ENCODE measurements at places on chromosomes 7 and 10. TPM values are rescaled to one million over a fixed set of nuclear protein-coding genes. Genes with fewer than 3 reads are reported as not detected.

DNA sequence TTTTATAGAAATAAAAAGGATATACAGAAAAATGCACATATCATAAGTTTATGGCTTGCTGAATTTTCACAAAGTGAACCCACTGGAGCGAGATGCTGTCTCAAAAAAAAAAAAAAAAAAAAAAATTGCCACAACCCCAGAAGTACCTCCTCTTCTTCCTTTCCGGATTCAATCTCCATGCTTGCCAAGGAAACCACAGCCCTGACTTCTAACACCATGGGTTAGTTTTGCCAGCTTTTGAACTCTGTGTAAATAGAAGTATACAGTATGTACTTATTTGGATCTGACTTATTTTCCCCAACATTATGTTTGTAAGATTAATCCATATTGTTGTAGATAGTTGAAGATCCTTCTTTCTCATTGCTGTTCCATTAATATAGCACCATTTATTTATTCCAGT lies 40.0 kb downstream of the FANK1 start:
- H3K36me3 ChIP-seq, result no peaks in the 10 kb centered on the region
- no peaks in the 10 kb centered on the region for H3K27me3 ChIP-seq
- H3K4me3 ChIP-seq, result no peak overlapping the region
- no peak for DNase-seq
- H3K27ac ChIP-seq, result no peak overlapping the region

DNA sequence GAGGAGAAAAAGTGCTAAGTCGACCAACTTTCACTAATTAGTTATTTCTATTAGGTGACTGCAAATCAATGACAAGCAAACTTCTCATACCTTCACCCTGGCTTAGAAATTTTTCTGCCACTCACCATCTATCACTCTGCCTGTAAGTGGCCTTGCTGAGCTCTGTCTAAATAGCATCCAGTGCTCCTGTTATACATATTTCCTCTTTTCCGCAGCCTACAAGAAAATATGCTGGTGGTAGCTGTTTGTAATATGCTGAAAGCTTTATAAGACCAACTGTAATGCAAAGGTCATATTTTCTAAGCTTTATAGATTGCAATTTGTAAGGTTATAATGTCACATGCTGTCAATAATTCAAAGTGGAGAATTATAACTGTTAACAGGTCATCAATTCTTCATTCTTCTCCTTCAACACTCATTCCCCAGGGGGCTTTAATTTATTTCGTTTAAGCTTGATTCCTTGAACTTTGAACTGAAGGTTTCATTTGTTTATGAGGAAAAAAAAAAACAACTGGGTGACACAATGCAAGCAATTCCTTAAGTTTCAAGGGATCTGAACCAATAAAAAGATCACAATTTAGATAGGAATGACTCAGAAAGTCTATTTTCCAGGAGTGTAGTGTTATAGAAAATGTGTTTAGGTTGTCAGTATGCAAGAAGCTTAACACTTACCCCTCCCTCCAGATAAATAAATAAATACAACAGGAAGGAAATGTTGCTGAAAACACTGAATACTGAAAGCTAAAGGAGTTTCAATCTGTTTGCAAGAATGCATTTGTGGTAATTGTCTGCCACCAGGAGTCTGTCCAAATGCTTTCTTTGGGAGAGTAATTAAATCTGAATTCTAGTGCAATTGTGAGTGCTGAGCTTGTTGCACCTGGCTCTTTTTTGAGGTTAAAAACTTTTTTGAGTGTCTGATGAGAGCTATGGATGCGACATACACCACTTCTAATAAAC lies 183.7 kb downstream of the SORCS1 start:
- no peaks in the 10 kb centered on the region for H3K4me1 ChIP-seq
- no peak overlapping the region for H3K4me3 ChIP-seq
- H3K27me3 ChIP-seq, result no peaks in the 10 kb centered on the region
- no peak for DNase-seq

DNA sequence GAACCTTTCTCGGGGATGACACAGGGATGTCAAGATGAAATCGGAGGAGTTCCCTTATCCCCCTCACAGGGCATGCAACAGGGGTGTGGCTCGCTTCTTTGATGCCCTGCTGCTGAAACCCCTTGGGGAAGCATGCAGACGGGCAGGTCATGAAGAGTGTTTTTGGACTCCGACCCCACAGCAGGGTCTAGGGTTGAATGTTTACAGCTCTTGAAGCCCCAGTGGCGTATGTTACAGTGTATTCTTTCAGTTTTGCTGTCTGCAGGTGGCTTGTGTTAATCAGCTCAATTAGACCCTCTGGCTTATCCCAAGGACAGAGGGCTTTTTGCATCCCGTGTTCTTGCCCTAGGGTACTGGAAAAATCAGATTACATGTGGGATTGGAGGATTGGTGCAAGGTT lies 446.5 kb downstream of the LRMDA start:
- no peaks in the 10 kb centered on the region for H3K4me1 ChIP-seq
- no peaks in the 10 kb centered on the region for H3K36me3 ChIP-seq
- H3K27ac ChIP-seq, result no peak overlapping the region
- H3K4me3 ChIP-seq, result no peak overlapping the region

- DNase-seq, result no peak
- H3K27me3 ChIP-seq, result no peaks in the 10 kb centered on the region
- H3K4me1 ChIP-seq, result peaks cover 6% of the 10 kb centered on the region
- H3K4me3 ChIP-seq, result no peak overlapping the region
- H3K36me3 ChIP-seq, result no peaks in the 10 kb centered on the region
Observed at GRCh38 chr7:29084832-29085231, 61.5 kb downstream of the CPVL start.

Gene ABCB1
- 2.4 TPM for total RNA-seq

Gene CPEB3
- total RNA-seq, result 5.9 TPM

Gene TUBB8
- total RNA-seq, result not detected
